Activated T-cell treated with anti-CD3 and anti-CD28 coated beads for 24 hours (primary cell): ENCODE measurements at places on chromosomes 12 and 14.
A peak's percentile ranks its signal among the peaks of the same experiment; 100 is the strongest.

DNA sequence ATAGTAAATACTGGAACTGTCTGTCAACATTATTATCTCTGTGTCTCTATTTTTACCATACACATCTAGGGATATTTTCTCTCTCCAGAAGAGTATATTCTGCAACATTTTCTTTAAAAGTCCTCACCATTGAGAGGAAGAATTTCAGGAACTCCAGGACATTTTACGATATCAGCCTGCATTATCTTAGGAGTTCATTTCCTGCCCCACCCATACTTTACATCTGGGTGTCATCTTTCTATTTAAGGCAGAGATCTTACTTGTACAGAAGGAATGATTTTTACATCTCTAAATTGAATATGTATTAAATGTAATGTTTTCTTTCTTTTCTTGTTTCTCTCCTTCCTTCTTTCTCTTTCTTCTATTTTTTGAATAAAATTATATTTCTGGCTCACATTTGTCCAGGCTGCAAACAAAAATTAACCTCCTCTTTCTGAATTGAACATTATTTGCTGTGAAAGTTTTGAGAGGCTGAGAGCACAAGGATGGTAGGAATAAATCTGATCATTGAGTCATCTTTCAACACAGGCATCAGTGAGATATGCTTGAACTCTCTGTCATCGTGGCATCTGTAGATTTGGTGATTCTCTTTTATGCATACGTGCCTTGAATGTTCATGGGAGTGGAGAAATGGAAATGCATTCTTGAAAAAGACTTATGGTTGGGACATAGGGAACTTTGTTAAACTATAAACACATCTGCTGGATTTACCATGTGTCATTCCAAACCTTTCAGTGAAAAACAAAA is 753.6 kb downstream of the SLC16A7 start:
- no peak for DNase-seq

- peak; percentile 16 for DNase-seq
Measured at GRCh38 chr12:38905480-38906351, at the start of gene CPNE8. CPNE8 (minus strand) TSS chr12:38905591; CDS start chr12:38905534, 57 bp downstream.

GRCh38 chr14:20630340-20631022 is 11.0 kb downstream of the OR6S1 start:
- DNase-seq: peak; percentile 54

DNA sequence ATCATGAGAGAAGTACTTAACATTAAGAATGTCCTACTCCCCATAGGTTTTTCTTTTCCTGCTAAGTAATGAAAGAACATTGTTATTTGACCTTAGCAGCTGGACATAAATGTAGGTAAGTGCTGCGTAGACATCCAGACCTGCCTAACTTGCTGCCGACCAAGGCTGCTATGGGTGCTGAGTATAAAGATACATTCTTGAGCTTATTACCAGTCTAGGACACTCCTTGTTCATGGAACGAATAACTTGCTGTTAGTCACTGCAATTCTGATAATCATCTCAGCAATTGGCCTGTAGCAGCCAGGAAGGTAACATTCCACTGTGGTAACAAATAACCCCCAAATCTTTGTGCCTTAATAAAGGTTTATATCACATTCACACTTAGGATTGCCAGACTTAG is 478.1 kb downstream of the VRK1 start:
- DNase-seq: no peak

GRCh38 chr12:23634344-23634743 is 315.1 kb downstream of the SOX5 start:
- DNase-seq: no peak

- no peak for DNase-seq
Measured at GRCh38 chr12:50659690-50660424, 104.0 kb upstream of the ATF1 start.
